ENCODE measurements at places on chromosomes 4 and X.

GRCh38 chrX:134963041-134963440 is 27.8 kb upstream of the SMIM10 start:
- DNase-seq: no peak

GRCh38 chr4:19776929-19777328 is 474.8 kb upstream of the SLIT2 start:
- DNase-seq: no peak

GRCh38 chrX:23981222-23981621 is 45.8 kb downstream of the KLHL15 start:
- no peak for DNase-seq

DNA sequence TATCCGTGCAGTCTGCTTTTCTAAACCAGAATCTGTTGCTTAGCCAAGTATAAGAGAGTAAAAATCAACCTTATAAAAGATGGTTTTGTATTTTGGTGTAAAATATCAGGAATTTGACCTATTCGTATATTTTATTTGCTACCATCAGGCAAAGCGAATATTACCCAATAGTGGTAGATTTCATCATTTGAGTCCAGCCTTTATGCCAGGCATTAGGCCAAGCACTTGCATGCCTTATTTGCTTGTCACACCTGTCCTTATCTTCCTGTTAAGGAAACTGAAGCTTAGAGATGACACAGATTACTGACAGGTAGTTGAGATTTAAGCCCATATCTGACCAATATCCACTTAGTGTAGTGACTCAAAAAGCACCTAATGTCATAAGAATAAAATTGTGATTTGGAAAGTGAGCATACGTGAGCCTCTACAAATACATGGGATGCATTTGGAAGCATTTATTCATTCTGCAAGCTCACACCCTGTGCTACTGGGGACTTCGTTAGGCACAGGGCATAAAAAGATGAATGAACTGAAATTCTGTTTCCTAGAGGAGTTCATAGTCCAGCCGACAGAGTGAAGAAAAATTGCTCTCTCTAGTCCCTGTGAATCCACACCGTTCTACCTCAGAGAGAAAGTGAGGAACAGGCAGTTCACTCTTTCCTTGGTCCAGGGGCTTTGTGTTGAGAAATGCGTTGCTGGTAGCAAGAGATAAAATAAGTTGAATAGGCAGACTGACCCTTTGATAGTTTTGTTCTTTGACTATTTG is 2.3 kb upstream of the RNF212 start:
- DNase-seq: no peak

- DNase-seq: no peak
Measured at GRCh38 chr4:53956053-53956452, 108.4 kb downstream of the CHIC2 start.

DNA sequence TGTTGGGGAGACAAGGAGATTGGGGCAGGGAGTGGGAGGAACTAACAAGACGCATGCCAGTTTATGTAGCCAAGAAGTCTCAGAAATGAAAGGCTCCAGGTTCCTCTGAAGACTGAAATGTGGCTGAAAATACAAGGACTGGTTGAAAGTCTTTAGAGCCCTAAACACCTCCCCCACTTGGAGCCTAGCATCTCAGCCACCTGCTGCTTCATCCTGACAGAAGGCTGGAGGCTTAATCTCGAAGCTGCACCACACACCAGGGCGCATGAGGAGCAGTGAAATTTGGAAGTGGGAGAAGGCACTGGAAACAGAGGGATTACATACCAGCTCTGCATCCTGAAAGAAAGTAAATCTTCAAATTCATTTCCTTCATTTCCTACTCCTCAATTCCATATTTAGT is 160.7 kb upstream of the FTHL17 start:
- no peak for DNase-seq

GRCh38 chr4:4922441-4922840 is 63.0 kb downstream of the MSX1 start:
- DNase-seq: no peak

DNA sequence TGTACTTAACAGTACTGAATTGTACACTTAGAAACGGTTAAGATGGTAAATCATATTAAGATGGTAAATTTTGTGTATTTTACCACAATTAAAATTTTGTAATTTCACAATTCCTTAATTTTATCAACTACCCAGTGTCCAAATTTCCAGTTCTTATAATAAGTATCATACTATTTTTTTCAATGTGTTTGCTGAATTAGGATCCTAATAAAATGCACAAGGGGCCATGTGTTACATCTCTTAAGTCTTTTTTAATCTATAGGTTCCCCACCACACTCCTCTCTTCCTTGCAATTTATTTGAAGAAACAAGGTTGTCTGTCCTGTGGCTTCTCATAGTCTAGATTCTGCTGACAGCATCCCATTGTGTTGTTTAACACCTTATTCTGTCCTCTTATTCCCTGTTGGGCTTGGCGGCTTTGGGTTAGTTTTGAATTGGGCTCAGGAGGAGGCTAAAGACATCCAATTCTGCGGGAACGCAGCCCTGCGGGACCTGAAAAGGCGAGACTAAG is 533 bp upstream of the SYAP1 start:
- DNase-seq: no peak

DNA sequence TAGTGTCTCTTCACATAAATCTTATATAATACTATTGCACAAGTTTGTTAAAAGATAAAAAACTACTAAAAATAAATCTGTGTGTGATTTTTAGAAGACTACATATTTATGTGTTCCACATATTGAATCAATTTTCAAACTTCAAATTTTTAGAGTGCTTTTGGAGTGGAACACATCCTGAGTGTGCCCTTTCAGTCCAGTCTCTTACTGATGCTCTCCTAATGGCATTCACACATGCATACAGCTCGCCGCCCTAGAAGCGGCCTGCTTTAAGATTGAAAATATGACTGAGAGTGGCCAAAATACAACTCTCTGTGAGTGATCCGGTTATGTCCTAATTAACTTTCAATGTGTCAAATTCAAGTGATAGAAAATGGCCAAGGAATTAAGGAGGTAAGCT is 628.8 kb downstream of the ANKRD50 start:
- no peak for DNase-seq

DNA sequence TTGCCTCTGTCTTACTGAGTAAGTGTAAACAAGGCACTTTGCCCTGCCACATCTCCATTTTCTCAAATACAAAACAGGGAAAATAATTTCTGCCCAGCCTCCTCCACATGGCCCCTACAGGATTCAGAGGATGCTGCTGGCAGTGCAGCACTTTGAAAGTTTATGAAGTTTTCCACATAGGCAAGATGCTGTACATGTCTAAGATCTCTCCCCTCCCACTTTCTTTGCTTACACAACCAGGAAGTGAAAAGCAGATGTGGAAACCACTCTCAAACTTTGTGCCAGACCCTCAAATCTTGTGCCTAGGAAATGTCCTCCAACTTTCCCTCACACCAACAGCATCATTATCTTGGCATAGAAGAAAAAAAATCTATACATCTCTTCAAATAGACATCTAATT is 257.0 kb upstream of the LDB2 start:
- no peak for DNase-seq

DNA sequence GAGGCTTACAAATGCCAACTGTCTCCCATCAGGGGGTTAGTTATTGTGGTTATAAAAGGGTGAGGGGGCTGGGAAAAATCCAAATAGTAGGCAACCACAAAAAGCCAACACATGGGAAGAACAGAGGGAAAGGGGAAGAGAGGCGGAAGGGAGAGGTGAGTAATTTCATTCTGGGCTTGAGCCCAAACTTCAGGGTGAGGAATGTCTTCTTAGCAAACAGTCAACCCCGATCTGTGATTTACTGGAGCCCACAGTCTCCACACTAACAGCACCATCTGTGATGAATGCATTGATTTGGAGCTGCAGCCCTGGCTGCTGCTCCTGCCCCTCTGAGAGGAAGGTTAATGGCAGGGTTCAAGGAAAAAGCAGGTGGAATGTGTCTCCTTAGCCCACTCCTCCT is 162.2 kb upstream of the GPR101 start:
- DNase-seq: no peak

All from stimulated activated CD4-positive, alpha-beta T cell treated with anti-CD3 and anti-CD28 coated beads, Interleukin-12 subunit alpha, Interleukin-12 subunit beta, amount 100 ng/mL, for 48 hours (primary cell).